ENCODE measurements at places on chromosomes 1 and 21.

GRCh38 chr1:153771261-153771660, 3.9 kb upstream of the SLC27A3 start:
- no peak for DNase-seq

DNA sequence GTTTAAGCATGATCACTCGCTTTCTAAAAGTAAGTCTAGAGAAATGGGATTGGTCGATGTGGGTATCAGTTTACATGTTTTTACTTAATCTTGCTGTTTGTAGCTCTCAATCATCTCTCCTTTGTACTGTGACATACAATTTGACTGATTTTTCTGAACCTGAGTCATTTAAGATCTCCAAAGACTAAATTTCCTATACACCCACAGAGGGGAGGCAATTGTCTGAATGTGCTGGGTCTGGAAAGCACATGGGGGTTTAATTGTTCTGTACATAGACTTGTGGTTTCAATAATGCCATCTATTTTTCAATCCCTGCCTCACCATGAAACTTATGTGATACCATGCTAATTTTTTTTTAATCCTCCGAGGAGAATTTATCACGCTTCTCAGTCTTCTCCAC, 65.8 kb downstream of the USP25 start:
- DNase-seq: no peak

GRCh38 chr1:229253151-229253974, 17.5 kb upstream of the RAB4A start:
- no peak for DNase-seq

GRCh38 chr1:186813420-186813819, 15.3 kb upstream of the PLA2G4A start:
- no peak for DNase-seq

DNA sequence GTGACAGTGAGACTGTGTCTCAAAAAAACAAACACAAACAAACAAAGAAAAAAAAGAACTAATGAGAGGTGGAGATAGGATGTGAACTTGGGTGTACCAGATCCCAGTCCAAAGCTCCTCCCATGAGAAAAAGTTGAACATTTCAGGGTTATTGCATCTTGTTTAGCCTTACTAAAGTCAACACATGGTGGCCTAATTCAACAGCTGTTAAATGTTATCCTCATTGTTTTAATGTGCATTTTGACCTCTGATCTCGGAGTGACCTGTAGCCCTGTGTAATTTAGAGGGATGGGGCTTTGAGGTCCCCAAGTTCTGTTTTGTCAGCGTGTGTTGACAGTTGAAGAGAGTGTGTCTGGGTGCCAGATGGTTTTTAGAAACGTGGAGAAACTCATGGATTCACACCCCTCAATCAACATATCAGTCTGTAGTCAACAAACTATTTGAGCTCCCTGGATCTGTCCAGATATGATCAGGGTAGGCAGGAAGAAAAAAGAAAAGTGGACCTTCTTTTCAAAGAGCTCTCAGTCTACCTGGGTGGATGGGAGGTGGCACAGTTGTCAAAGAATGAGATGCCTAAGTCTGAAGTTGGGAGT, 34.7 kb downstream of the PTPRU start:
- no peak for DNase-seq

DNA sequence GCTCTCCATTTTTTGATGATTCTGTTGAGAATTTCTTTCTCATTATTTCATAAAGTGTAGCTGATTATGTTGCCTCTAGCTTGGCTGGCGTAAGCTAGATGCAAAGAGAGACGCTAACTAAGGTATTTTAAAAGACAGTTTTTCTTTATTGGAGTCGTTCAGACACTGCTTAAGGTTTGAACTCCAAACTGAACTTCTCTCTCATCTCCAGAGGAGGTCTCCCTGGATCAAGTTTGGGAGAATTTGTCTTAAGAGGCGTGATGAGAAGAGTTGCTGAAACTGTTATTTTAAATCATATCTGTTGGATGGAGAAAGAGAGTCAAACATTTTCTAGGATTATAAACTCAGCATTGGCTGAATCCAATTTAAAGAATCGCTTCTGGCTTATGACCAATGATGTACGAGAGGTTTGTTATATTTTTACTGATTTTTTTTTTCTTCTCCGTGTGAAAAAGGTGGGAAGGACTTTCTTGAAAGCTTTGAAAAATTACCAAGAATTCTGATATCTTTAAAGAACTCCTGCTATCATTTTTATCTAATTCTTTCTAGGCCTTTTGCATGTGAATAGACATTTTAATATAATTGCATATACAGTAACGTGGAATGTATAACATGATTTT, 34.0 kb downstream of the MAP3K7CL start:
- DNase-seq: peak; percentile 27

- DNase-seq: no peak
Measured at GRCh38 chr1:41097105-41097504, 75.6 kb upstream of the SLFNL1 start.

- peak; percentile 23 for DNase-seq
Measured at GRCh38 chr21:21101911-21102310, 103.7 kb downstream of the NCAM2 start.

GRCh38 chr1:8374812-8375211, 56.9 kb downstream of the SLC45A1 start:
- no peak for DNase-seq

GRCh38 chr1:26602378-26602959, 72.9 kb downstream of the RPS6KA1 start:
- peak; percentile 76 for DNase-seq

- peak; percentile 15 for DNase-seq
Measured at GRCh38 chr1:51237351-51238033, 1.4 kb downstream of the RNF11 start.

- DNase-seq: no peak
Measured at GRCh38 chr1:40712997-40713396, 21.5 kb downstream of the NFYC start.

DNA sequence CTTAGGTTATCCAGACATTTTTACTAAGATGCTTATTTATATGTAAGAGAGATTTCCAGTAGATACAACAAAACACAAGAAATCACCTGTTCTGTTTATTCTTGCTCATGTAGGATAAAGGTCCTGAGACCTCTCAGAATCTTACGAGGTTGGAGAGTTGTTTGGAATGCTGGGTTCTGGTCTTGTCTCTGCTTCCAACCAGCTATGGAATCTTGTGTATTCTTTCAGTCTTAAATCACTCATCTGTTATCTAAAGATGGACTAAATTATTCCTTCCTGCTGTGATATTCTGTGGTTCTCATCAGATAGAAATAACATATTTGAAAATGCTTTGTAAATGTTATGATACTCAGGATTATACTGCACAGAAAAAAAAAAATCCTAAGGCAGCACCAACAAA, 21.3 kb downstream of the GNAT2 start:
- DNase-seq: no peak

- DNase-seq: no peak
Measured at GRCh38 chr1:6077506-6077905, 31.8 kb downstream of the KCNAB2 start.

DNA sequence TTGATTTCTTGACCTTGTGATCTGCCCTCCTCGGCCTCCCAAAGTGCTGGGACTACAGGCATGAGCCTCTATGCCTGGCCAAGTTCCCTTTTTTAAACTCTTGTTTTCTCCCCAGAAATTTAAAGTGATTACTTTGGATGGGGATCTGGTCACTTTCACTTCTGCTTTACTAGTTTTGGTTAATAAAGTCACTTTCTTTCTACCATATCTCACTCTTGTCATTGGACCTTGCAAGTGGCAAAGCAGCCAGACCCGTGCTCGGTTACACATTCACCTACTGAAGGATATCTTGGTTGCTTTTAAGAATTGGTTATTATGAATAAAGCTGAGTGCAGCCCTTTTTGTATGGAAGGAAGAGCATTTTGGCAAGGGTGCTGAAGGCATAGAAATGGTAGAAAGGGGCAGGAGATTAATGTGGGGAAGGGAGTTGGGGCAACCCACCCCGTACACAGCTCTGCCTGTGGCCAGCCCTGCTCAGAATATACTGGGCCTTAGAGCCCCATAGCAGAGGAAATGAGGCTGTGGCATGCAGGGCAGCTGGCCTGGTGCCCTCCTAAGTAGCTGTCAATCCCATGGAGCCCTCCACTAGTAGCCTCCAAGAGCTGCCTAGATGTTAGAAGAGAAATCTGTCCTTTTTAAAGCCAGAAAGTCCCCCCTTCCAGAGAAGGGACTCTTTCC, 40.7 kb downstream of the CD2 start:
- DNase-seq: no peak

DNA sequence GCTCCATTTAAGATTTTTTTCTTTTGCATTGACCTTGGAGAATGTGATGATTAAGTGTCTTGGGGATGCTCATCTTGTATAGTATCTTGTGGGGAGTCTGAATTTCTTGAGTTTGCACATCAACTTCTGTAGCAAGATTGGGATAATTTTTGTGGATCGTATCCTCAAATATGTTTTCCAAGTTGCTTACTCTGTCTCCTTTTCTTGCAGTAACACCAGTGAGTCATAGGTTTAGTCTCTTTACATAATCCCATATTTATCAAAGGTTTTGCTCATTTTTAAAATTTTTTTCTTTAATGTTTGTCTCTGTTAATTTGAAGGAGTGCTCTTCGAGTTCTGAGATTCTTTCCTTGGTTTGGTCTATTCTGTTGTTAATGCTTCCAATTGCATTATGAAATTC, 41.7 kb upstream of the ANGPTL1 start:
- no peak for DNase-seq

Measured in NCI-H1092 treated with DMSO at 0.1 percent for 48 hours (cell line).